ENCODE measurements at places on chromosomes 6 and 20.
A peak's percentile ranks its signal among the peaks of the same experiment; 100 is the strongest.

DNA sequence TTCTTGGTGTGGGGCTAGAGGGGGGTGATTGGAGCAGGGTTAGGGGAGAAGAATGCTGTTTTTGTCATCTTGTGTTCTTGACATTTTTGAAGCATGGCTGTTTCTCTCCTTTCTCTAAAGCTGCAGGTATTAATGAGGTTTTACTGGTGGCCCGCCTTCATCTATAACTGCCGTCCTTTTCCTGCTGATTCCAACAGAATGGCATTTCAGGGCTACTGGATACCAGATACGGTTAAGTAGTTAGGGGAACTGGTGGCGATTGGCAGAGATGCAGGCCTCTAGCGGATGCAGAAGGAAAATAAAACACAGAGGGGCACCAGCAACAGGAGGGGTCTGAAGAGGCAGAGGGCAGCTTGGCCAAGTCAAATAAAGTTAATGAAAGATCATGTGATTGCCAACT, 89.7 kb upstream of the EEF1E1 start:
- no peak for DNase-seq

- DNase-seq = no peak
These were observed 29.8 kb upstream of the MCHR2 start for GRCh38 chr6:100023798-100024197.

GRCh38 chr20:9409352-9409751, 105.0 kb upstream of the LAMP5 start:
- no peak for DNase-seq

DNA sequence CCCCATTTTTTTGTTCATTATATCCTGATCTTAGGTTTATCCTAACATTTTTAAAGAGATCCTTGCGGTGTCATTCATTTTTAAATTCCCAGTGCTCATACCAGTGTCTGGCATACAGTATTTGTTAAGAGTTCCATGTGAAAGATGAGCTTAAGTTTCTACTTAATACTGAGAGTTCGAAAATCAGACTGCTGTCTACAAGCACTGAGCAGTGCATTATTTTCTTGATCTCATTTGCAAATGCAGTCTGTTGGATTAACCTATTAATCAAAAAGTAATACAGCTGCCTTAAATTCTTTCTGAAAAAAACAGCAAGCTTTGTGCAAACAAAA, 663 bp downstream of the COQ3 start:
- no peak for DNase-seq

GRCh38 chr6:156438350-156438923, 338.7 kb upstream of the ARID1B start:
- no peak for DNase-seq

GRCh38 chr6:73766040-73766439, 70.0 kb downstream of the CD109 start:
- DNase-seq = no peak

DNA sequence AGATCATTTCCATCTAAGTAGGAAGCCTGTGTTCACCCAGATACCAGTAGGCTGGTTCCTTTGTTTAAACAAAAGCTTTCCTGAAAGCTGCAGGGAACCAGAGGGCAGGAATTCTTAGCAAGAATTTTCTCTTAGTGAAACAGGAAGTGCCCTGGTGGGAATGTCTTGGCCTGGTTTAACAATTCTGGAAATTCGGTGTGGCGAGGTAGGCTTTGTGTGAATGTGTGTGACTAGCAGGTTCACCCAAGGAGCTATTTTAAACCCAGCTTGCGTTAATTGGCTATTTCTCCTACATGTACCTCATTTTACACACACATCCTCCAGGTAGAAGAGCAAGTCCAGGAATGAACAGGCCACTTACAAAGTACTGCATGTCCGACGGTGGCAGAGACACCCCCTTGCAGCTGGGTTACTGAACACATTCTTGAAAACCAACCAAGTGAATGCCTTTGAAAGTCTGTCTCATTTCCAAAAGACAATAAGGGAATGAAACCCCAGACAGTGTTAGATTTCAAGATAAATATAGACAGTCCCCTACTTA, 64.6 kb downstream of the GFOD1 start:
- DNase-seq = no peak

GRCh38 chr6:146871611-146872425, 273.0 kb downstream of the ADGB start:
- peak; percentile 56 for DNase-seq

GRCh38 chr20:17959257-17959627, 9.4 kb downstream of the SNX5 start:
- DNase-seq = no peak

DNA sequence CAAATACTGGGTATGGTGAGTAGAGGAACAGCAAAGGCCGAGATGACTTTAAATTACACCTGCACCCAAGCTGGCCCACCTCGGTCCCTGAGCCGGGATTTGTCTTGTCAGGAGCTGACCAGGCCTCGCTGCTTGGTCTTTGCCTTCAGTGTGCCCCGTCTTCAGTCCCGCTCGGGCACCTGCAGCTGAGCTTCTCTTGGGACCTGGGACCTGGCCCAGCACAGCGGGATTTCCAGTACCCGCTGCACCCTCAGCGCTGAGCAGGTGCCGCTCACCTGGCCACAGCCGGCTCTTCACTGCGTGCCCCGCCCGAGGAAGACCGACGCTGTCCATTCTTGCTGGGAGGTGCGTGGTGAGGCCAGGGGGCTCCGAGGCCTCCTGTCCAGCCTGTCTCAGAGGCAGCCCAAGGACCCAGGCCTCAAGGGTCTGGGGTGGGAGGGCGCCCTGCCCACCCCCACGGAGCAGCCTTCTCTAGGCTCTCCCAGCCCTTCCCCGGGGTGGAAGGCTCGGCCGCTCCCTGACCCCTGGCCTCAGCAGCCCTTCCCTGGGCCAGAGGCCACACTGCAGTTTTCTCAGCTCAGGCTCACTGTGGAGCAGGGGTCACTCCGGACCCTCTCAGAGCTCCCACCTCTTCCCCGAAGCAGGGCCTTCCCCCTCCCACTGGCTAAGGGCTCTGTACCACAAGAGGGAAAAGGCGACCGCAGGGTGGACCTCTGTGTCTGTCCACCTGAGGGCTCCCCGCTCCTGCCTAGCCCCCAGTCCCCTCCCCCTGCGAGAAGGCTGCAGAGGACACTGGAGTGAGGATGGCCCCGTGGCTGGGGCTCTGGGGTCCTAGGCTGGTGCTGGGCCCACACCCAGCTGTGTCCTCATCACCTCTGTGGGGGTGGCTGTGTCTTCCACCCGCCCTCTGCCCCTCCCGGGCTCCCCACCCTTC, 119.3 kb downstream of the RNASET2 start:
- no peak for DNase-seq

DNA sequence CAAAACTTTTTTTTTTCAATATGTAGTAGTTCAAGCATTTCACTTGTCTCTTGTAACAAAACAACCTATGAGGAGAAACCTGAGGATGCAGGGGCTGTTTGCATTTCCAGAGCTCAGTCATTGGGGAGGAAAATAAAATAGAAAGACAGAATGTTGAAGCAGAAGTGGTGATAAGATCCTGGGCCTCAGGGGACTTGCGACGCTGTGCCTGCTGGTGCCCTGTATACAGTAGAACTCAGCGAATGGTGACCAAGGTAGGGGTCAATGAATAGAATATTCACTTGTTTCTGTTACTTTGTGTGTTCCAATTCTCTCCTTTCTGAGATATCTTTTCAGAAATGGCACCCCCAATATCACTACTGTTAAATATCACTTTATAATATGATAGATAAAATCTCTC, 271.6 kb downstream of the FARS2 start:
- no peak for DNase-seq

- no peak for DNase-seq
These were observed 481.6 kb downstream of the BTBD3 start for GRCh38 chr20:12399110-12399836.

GRCh38 chr20:45087814-45088213, 13.1 kb downstream of the KCNS1 start:
- DNase-seq = no peak

DNA sequence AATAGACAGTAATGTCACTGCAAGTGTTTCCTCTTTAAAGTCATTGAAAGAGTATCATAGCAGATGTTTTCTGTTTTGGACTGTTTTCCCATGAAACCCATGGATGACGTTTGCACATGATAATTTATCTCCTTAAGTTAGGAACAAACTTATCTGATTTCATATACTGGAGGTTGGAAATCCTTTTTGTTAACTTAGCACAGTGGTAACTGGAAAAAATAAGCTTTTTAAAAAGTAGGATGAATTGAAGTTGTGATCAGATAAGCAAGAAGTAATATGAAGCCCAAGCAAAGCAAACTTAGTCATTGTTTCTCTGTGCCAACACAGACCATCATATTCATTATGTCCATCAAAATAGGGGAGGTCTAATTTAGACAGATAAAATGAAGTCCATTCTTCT, 61.6 kb downstream of the PLCB4 start:
- no peak for DNase-seq

DNA sequence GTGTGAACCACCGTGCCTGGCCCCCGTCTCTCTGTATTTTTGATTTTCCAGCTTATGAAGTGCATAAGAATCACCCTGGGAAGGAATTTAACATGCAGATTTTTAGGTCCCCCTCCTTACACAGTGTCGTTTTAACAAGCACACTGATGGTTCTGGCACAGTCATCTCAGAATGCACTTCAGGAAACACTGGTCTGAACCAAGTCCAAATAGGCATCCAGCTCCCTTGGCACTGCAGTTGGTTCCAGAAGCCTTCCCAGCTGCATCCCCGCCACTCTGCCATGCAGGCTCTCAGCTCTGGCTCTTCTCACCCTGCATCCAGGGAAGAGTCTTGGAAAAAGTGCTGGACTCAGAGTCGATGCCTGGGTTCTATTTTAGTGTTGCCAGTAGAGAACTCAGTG, 20.1 kb downstream of the RIPOR2 start:
- no peak for DNase-seq

- no peak for DNase-seq
These were observed 32.7 kb downstream of the FAM50B start for GRCh38 chr6:3881711-3882421.

- DNase-seq = no peak
These were observed 1162.2 kb upstream of the GJE1 start for GRCh38 chr6:140970485-140970884.

GRCh38 chr6:107711412-107712236, 112.5 kb downstream of the SCML4 start:
- DNase-seq = no peak

DNA sequence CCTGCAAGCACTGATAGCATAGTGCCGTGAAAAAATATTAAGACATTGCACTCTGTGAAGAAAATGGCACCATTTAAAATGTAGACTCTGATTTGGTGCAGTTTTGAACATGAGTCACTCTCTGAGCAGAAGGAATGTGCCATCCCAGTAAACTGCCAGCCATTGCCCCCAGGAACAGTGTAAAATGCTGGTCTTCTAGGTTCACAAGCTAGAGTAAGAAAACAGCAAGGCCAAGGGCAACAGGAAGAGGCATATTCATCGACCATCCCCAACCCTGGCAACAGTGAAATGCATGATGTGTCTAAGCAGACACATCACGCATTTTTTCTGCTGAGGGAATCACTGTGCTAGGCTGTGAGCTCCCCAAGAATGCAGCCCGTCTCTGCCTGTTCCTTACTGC, 163.2 kb upstream of the RIN2 start:
- no peak for DNase-seq

DNA sequence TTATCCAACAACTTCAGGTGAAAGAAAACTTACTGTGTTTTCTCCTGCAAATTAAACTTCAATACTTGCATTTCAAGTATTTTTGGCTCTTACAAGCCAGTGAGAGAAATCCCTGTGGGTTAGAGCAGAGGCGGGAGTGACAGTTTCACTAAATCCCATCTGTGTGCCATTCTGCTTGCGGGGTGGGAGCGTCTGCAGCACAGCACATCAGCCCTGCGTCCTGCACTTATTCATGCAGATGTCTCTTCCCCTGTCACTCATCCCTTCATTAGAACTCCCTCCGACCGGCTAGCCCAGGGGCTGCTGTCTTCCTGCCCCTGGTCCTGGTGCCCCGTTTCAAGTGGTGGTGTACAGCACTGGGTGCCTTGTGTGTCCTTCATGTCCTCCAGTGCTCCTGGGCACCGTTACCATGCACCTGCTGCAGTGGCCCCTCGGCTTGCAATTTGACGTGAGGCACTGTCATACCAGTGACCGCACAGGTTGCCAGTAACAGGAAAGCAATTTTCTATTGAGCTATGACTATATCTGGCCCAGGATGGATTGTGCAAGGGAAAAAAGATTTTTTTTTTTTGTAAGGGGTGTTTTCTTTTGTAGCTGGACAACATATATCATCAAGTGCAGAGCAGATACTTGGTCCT, 59.4 kb downstream of the INSM1 start:
- no peak for DNase-seq

GRCh38 chr6:15911753-15912504, 217.0 kb upstream of the MYLIP start:
- DNase-seq = no peak

GRCh38 chr6:23692184-23692583, 433.8 kb upstream of the NRSN1 start:
- DNase-seq = no peak

DNA sequence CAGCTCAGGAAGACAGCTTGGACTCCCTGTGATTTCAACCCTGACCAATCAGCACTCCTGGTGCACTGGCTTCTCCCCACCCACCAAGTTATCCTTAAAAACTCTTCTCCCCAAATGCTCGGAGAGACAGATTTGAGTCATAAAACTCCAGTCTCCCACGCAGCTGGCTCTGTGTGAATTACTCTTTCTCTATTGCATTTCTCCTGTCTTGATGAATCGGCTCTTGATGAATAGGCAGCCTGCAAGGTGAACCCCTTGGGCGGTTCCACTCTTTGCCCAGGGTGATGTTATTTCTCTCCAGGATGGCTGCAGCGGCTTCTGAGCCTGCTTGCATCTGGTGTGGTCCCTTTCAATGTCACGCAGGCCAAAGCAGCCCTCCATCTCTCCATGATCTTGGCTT, 12.4 kb downstream of the SLC52A3 start:
- DNase-seq = no peak

DNA sequence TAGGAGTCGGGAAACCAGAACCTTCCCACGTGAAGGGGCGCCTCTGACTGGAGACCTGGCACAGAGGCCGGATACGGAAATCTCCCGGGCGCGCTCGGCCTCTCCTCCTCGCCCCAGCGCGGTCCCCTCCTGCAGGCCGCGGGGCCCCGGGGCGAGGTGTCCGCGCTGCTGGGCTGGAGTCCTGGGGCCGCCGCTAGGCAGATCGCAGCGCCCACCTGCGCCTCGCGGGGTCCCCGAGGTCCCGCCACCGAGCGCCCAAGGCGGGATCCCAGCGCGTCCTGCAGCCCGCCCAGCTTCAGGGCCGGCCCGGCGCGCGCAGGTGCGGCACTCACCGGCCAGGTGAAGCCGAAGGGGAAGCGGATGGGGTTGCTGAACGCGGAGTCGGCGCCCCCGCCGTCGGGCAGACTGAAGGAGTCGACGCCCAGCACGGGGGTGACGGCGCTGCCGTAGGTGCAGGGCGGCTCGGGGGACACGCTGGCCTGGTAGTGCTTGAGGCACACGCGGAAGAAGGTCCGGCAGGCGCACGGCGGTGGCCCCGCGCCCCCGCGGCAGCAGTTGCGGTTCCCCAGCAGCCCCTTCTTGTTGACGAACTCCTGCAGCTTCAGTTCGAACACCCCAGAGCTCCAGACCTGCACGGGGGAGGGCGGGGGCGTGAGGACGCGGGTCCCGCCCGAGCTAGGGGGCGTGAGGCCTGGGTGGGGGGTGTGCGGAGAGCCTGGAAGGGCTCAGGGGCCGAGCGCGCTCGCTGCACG, 1.5 kb downstream of the DLL1 start:
- peak; percentile 57 for DNase-seq

- no peak for DNase-seq
These were observed 307.4 kb downstream of the TRDN start for GRCh38 chr6:123329337-123329736.
